ENCODE measurements at places on chromosomes 6 and 20. TPM values are rescaled to one million over a fixed set of nuclear protein-coding genes. Genes with fewer than 3 reads are reported as not detected.
A peak's percentile ranks its signal among the peaks of the same experiment; 100 is the strongest.

GRCh38 chr6:36592221-36592655 lies 1.9 kb upstream of the SRSF3 start:
- no peak for DNase-seq

DNA sequence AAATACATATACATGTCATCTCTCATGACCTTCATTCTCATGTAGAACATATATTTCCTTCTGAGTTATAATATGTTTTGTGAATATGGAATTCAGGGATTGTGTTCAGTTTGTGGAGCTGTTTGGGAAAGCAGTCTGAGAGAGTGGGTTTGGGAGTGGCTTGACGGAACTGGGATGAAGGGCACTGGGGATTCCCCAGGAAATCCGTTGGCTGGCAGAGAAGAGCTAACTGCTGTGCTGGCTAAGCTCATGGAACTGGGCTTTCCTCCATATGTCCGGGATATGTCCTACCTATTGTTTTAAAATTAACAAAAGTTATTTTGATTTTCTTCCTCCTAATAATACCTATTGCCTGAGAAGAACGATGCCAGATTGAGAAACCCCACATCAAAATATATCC lies 359.5 kb upstream of the FLRT3 start:
- no peak for DNase-seq

GRCh38 chr6:144395826-144396225 lies 110.7 kb downstream of the UTRN start:
- DNase-seq = no peak

DNA sequence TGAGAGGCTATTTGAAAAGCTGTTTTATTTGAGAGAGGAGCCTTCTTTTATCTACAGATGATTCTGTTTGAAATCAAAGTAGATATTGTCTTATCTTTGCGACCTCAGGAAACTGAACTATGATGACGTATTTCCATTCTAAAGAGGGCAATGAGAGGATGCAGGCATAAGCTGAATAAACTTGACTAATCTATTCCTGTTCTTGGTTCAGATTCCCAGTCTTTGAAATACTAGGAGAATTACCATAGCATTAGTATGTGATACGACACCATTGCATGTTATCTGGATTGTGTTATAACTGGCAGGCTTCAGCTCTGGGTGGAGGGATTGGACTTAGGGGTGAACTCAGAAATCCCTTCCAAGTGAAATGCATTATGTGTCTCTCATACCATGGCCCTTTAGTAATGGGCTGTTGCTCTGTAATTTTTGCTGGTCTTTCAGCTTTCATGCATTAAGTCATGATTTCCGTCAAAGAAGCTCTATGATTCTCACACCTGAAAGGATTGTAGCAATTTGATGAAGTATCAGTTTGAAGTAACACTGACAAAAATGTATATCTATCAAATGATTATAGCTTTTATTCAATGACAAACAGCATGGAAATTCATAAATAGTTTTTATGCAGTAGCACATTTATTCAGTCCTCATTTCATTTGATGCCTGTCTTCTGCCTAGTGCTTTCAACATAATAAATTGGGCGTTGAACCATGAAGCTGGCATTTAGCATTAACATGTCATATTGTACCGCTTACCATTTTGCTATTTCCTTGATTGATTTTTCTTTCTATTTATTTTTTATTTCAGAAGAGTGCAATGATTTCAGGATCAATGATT lies 138.4 kb upstream of the SPACA1 start:
- no peak for DNase-seq

DNA sequence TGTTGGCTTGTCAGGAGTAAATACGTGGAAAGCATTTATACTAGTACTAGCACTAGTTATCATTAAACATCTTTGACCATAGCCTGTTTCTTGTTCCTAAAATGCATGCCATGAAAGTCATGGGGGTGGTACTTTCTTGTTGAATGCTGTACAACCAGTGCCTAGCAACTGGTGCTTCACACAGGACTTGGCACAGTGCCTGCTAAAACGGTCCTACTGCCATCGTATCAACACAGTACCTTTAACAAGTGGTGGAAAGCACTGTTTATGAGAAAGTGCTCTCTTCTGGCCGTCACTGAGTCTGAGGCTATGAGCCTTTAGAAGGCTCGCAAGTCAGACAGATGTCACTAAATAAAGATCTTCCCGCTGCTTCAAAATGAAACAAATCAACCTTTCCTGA lies 21.6 kb downstream of the ZNFX1 start:
- no peak for DNase-seq

DNA sequence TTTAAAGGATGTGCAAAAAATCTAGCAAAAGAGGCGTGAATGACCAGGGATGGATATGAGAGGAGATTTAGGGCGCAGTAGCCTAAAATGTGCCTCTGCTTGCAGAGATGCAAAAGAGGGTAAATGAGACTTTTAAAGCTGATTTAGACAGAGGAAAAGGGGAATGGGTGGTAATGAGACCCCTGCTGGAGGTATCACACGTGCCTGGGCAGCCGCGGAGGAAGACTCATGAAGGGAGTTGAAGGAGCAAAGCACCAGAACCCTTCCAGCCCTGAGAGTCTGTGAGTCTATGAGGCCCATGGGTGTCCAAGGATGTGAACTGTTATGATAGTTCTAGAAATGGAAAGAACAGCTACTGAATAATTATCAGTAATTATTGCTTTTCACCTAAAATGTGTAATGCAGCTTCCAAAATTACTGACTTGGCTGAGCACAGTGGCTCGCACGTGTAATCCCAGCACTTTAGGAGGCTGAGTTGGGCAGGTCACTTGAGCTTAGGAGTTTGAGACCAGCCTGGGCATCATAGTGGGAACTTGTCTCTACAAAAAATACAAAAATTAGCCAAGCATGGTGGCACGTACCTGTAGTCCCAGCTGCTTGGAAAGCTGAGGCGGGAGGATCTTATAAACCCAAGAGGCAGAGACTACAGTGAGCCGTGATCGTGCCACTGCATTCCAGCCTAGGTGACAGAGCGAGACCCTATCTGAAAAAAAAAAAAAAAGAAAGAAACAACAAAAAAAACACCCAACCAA lies 38.2 kb upstream of the TIAM2 start:
- no peak for DNase-seq

- no peak for DNase-seq
These were observed 277.8 kb downstream of the EPM2A start for GRCh38 chr6:145457556-145457955.

DNA sequence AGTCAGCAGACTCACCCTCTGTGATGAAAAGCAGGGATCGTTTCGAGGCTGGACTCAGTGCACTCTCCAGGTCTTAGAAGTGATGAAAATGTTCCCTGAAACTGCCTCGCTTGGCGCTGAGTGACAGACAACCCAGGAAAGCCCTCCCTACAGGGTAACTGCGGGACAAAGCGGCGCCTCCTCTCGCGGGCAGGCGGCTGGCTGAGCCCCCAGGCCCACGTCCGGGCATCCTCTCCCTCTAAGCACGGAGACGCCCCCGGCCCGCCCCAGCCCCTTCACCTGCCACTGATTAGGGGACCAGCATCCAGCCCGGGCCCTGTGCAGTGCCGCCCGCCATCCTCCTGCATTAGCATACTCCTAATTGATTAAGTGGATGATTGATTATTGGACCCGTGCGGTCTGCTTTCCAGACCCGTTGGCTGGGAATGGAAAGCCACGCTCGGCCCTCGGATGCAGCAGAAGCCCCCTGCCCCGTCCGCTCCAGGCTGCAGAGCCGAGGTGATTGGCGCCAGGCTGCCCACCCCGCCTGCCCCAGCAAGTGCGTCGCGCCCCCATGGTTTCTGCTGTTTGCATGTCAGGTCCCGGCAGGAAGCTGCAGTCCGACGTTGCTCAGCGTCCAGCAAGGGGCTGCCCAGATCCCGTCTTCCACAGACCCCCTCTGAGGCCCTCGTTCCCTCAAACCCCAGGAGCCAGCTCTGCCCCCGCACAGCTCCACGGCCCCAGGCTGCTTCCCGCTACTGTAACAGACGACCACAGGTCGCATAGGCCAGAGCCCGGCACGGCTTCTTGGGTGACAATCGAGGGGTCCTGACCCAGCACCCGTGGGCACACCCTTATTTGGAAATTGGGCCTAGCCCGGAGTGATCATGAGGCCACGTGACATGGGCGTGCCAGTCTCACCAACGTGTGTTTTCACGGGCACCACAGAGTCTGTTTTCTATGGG lies 131.6 kb downstream of the DLL1 start:
- no peak for DNase-seq

- DNase-seq = no peak
These were observed 113.5 kb downstream of the SMOC2 start for GRCh38 chr6:168554472-168554871.

DNA sequence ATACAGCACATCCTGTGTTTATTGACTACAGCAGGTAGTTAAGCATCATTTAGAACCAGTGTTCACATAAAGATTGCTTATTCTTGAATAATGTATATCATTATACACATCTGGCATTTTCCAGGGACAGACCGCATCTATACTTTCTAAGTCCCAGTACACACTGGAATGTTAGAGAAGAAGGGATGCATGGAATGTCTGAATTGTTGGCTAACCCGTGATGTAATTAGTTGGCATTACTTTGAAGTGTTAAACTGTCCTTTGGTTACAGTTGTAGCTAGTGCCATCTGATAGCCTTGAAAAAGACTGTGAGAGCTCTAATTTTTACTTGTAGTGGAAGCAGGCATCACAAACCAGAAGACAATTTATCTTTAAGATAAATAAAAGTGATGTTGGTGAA lies 29.8 kb upstream of the MCHR2 start:
- DNase-seq = no peak

DNA sequence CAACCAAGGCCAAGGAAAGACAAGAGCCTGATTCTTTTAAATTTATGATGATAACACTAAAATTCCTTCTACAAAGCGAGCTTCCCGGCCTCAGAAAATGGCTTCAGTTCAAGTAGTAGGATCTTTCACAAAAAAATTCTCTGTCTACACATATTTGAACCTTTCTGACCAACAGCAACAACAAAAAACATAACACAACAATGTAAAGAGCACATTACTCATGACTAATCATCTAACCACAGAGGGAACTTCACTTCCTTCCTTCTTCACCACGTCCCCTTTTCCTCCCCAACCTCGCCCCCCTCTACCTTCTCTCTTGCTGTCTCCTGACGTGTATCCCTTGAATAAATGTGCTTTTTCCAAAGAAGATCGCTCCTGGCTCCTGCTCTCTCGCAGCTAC lies 228.2 kb downstream of the MYLK4 start:
- DNase-seq = no peak

- no peak for DNase-seq
These were observed 7.3 kb downstream of the MTCH1 start for GRCh38 chr6:36978421-36979346.

DNA sequence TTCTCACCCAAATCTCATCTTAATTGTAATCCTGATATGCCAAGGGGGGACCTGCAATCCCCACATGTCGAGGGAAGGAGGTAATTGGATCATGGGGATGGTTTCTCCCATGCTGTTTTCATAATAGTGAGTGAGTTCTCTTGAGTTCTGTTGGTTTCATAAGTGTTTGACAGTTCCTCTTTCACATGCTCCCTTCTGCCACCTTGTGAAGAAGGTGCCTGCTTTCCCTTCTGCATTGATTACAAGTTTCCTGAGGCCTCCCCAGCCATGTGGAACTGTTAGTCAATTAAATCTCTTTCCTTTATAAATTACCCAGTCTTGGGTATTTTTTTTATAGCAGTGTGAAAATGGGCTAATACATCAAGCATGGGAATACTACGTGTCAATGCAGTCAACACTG lies 925.0 kb upstream of the MAN1A1 start:
- DNase-seq = no peak

DNA sequence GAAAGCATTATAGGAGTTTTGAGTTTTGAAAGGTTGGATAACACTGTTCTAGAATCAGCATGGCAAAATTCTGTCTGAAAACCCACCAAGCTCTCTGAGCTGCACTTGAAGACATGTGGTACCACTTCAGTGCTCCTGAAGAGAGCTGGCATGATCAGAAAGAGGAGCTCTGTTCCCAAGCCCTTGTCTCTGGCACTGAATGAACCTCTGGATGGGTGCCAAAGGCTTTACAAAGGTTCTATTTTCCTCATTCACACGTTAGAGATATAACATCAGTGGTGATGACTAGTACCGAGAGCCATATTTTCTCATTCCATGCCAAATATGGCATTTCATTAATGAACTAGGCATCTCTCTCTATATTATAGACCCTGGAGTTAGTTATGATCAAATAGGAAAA lies 301.8 kb upstream of the ID4 start:
- peak; percentile 42 for DNase-seq

- no peak for DNase-seq
These were observed 556.2 kb downstream of the CBLN4 start for GRCh38 chr20:55449091-55449490.

GRCh38 chr20:20272686-20273085 lies 95.2 kb upstream of the INSM1 start:
- no peak for DNase-seq

DNA sequence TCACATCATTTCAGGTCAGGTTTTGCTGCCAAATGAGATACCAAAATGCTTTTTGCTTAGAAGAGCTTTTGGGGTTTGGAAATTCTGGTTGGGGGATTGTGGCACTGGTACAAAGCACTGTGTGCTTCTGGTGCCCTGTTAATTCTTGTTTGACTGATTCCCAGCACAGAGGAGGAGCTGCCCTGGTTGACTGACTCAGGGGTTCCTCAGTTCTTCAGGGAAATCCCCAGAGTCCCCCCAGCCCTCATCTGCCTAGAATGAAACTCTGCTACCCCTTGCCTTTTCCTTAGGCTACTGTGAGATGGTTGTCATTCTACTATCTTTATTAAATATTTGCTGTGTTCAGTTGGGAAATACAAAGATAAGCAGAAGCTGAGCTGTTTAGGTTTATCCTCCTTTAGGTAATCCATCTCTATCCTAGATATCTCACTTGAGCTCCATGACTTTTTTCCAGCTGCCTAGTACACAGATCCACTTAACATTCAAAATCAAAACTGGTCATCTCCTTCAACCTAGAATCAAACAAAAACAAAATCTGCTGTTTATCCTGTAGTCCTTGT lies 24.9 kb upstream of the TSPYL1 start:
- no peak for DNase-seq

DNA sequence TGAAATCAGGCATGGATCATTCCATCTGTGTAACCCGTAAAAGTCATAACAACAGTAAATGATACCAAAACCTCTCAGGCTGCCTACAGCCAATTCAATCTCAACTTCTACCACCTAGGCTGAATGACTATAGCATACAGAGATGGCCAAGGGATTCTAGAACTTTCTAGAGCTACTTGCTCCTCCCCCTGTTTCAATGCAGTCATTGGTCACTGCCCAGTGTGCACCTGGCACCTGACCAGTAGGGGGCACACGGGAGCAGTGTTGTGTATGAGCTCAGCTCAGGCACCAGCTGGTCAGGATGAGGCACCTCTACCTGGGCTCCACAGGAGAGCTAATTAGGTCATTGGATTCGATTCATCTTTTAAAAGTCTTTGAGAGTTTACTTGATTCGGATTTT lies 86.2 kb downstream of the PLEKHG1 start:
- no peak for DNase-seq

Gene JPH2
- 48.9 TPM for total RNA-seq

Gene ISM1
- total RNA-seq = 0.95 TPM

Gene STX11
- 2.9 TPM for total RNA-seq

Gene SCRT2
- total RNA-seq = not detected

Gene RPS18
- 1,438 TPM for total RNA-seq

Gene PFDN6
- total RNA-seq = 38.6 TPM

Gene GRIK2
- total RNA-seq = 1.2 TPM

Gene HCRTR2
- not detected for total RNA-seq

Gene PCK1
- 27.0 TPM for total RNA-seq

Gene TCF15
- 0.37 TPM for total RNA-seq

Gene RSPO3
- total RNA-seq = 3.4 TPM

Gene TRIM15
- total RNA-seq = 19.6 TPM

Data from mucosa of gallbladder (tissue), 1 donor.